ENCODE measurements at places on chromosomes 3 and 15.

- DNase-seq, result no peak
Observed at GRCh38 chr15:63530752-63531299, 26.4 kb downstream of the USP3 start.

GRCh38 chr3:125062904-125063618, 7.3 kb upstream of the HEG1 start:
- DNase-seq, result peak; percentile 98

DNA sequence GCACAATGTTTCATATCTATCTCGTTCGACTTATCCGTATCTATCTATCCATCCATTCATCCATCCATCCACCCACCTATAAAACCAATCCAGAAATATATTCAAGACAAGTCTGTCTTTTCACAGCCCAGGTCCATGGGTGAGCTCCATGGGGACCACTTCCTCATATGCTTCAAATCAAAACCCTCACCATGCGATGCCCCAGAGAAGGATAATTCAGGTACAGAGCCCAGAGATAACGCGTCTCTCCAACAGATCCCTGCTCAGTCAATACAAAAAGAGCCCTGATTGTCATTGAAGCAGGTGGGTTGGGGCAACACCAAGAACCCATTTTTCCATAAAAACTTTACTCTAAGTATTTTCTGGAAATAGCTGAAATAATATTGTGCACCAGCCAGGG, 47.2 kb downstream of the PCSK6 start:
- DNase-seq, result no peak

DNA sequence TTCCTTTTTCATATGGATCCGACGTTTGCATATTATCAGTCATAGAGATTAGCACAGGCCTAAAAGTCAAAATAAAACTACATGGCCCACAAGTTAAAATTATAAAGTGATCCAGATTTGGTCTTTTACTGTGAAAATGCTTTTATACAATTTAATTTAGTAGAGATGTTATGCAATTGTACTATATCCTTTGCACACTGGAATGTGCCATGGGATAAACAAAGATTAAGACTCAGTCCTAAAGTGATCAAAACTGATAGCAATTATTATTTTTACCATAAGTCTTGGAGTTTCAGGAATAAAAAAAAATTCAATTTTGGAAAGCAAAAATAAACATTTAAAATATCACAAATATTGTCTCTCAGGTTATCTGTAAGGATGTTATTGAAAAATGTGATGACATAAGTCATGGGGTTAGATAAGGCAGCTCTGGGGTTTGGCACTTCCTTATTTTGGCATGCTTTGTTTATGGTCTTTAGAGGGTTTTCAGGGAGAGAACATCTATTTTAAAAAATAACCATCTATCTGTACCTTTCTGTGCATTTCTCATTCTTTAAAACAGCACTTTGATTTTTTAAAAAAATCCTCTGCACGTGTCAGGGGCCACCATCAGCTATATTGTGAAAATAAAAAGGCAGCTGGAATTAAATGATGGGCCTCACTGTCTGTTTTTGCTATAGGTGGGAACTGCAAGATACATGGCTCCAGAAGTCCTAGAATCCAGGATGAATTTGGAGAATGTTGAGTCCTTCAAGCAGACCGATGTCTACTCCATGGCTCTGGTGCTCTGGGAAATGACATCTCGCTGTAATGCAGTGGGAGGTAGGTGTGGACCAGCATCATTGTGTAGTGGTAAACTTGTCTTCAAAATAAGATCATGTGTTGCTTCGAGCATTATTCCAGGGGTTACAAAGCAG, 67.3 kb downstream of the TGFBR2 start:
- DNase-seq, result no peak

- DNase-seq, result no peak
Observed at GRCh38 chr3:85594676-85595075, 635.9 kb downstream of the CADM2 start.

DNA sequence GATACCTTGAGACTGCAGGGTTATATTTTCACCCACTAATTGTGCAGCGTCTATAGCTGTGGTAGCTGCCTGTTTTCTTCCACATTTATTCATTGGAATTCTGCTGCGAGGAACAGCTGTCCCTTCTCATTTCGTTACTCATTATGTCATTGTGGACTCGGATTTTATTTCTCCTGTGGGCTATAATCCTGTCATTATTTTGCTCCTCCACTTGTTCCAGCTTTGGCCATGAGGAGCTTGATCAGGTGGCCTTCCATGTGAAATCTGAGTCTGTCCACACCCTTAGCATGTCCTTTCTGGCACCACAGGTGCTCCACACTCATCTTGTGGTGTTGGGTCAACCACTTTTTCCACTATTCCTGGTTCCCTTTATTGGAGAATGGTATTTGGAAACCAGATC, 14.8 kb downstream of the LYSMD4 start:
- no peak for DNase-seq

- no peak for DNase-seq
Observed at GRCh38 chr3:62142331-62143085, 230.8 kb downstream of the FEZF2 start.

DNA sequence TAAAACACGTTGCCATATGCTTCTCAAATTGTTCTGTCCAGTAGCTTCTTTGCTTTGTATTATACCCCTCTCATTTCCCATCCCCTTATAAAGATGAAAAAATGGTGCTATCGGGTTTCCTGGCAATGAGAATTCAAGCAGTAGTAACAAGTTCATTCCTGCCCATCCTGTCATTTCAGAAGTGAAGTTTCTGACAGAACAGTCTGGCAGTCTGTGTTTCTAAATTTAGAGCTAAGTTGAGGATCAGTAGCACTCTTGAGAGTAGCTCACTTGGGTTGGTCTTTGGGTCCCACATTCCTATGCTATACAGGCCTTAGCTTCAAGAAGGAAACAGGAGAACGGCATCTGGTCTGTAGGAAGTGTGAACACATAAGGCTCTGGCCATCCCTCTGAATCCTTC, 134.6 kb downstream of the GHSR start:
- DNase-seq, result no peak

DNA sequence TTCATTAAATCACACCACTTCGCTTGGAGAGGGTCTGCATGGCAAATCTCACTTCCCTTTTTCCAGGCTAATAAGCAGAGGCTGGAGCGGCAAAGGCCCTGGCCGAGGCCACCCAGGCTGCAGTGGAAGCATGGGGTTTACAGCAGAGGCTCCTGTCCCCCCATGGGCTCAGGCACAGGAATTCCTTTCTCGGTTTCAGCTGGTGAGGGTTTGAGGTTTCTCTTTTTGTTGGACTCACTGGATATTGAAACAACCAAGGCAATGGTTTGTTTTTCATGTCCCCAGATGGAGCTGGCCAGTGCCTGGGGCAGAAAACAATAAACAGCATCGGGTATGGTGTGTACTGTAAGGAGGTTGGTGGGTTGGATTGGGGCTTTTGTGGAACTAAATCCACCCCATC, 175.6 kb upstream of the RASGRP1 start:
- DNase-seq, result peak; percentile 72

GRCh38 chr15:67758619-67759300, 66.5 kb upstream of the SKOR1 start:
- DNase-seq, result no peak

DNA sequence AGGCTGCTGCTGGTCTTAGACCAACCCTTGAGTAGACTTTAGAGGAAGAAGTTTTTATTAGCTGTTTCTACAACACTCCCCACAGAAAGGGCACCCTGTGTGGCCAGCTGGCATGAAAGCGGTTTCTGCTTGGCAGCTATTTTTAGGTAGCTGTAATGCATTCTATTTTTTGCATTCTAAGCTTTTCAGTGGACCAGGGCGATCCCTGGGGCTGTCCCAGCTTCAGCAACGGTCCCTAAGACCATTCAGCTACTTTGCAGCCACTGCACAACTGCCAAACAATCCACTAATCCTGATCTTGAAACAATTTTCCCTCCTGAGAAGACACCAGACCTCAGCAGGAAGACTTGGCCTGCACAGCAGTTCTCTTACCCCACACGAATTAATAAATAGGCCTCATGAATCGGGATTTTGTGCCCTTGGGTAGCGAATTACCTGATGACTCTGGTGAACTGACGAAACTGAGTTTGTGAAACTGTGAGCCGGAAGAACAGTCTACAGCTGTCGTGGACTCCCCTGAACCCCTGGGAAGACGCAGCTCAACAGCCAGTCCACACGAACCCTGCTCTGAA, 14.6 kb upstream of the TFRC start:
- DNase-seq, result peak; percentile 40

- DNase-seq, result no peak
Observed at GRCh38 chr3:185760550-185760949, 64.3 kb downstream of the IGF2BP2 start.

Measured in RPMI7951 (cell line).